ENCODE measurements at places on chromosomes 12 and 14. TPM values are rescaled to one million over a fixed set of nuclear protein-coding genes. Genes with fewer than 3 reads are reported as not detected.

RSRC2 gene
- 41.8 TPM for total RNA-seq

GUCY2C gene
- not detected for total RNA-seq

NELL2 gene
- total RNA-seq, result not detected

PGF gene
- total RNA-seq, result 24.5 TPM

GNG2 gene
- total RNA-seq, result 7.4 TPM

P2RX2 gene
- not detected for total RNA-seq

PLD4 gene
- total RNA-seq, result not detected

FGD4 gene
- total RNA-seq, result 11.9 TPM

FICD gene
- total RNA-seq, result 7.7 TPM

HOXC12 gene
- under 0.01 TPM for total RNA-seq

FGF6 gene
- total RNA-seq, result not detected

ADGRD1 gene
- total RNA-seq, result 0.72 TPM

GATC gene
- total RNA-seq, result 20.0 TPM

DHRS2 gene
- 0.29 TPM for total RNA-seq

NDRG2 gene
- total RNA-seq, result under 0.01 TPM

PLEKHG7 gene
- not detected for total RNA-seq

OASL gene
- 1.2 TPM for total RNA-seq

NKX2-1 gene
- not detected for total RNA-seq

ACOT4 gene
- total RNA-seq, result 1.8 TPM

BEST3 gene
- not detected for total RNA-seq

ZFHX2 gene
- total RNA-seq, result 0.59 TPM

CISTR gene
- not detected for total RNA-seq

PTCSC3 gene
- not detected for total RNA-seq

LALBA gene
- total RNA-seq, result not detected
